ENCODE measurements at places on chromosomes 2 and 18. TPM values are rescaled to one million over a fixed set of nuclear protein-coding genes. Genes with fewer than 3 reads are reported as not detected.

DNA sequence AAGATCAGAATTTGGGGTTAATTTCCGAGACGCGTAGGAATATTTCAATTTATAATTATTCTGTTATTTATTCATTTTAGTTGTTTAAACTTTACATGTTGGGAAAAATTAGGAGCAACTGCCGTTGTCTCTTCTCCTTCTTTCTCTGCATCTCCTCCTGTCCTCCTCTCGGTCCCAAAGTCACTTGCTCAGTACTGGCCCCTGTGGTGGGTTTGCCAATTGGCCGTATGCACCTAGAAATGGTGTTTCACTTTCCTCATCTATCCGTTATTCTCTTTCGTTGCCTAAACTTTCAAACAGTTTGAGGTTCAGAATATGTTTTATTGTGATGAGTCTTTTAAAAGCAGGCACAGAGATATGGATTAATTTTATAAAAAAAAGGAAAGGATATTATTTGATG is 517.9 kb downstream of the PLCL1 start:
- no peak for DNase-seq

- DNase-seq, result no peak
Measured at GRCh38 chr2:6777626-6778025, 88.1 kb downstream of the CMPK2 start.

GRCh38 chr2:26376799-26377198 is 24.9 kb upstream of the DRC1 start:
- no peak for DNase-seq

SIGLEC15 gene
- not detected for total RNA-seq

SEMA4C gene
- total RNA-seq, result 19.9 TPM

SKOR2 gene
- not detected for total RNA-seq
